Stimulated activated CD4-positive, alpha-beta T cell treated with anti-CD3 and anti-CD28 coated beads, Interleukin-15, amount 100 ng/mL, for 1 hour (primary cell): ENCODE measurements at places on chromosomes 5 and 9.

- no peak for DNase-seq
Measured at GRCh38 chr5:73454379-73455036, 5.9 kb upstream of the FOXD1 start.

- no peak for DNase-seq
Measured at GRCh38 chr9:121345070-121345469, 25.0 kb downstream of the STOM start.

DNA sequence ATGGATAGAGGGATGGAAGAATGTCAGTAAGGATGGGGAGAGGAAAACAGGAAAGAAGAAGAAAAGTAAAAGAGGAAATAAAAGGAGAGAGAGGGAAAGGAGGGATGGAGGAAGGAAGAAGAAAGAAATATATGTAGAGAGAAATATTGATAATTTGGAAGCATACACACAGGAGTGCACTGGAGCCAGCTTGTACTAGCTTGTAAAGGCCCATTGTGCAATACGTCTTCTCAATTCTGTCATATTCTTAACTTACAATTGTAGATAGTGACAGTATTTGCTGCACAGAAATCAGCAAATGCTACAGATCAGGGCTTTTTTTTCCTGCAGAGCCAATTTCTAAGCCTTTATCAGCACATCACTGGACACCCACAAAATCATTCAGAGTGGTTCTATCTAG lies 458.8 kb upstream of the WWC1 start:
- DNase-seq: no peak

- DNase-seq: no peak
Measured at GRCh38 chr9:137647096-137647714, 28.4 kb downstream of the EHMT1 start.

GRCh38 chr5:93250424-93250823 lies 330.6 kb downstream of the NR2F1-AS1 start:
- DNase-seq: no peak

- no peak for DNase-seq
Measured at GRCh38 chr9:132002643-132003318, 76.9 kb downstream of the MED27 start.

DNA sequence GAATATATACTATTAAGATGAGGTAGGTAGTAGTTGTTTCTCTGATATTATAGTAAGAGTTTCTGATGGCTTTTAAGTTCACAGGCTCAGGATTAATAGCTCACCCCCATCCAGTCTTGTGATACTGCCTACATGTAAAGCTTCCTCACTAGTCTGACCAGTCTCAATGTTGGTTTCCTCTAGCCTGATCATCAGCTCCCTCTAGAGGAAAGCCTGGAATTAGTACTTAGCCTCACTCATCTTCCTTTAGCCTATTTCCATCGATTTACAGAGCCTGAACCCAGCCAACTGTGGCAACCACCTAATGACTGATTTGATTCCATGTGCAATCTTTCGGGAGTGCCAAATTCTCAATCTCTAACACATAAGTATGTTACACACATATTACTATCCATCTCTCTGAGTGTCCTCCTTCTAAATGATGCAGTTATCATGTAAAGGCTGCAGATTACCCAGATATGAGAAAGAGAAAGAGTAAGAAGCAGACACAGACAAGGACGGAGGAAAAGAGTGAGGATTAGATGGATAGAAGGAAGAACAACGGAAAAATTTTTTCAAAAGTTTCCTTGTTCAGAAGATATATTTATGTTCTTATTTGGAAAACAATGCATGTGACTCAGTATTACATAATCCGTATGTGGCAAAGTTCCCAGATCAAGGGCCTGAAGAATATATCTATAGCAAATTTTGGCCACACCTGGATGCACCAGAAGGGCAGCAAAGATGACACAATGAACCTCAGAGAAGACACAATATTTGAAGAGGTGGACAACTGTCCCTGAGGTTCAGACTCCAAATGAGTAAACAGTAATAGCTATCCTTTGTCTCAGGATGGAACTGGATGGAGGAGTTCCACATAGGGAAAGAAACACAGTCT lies 333.7 kb downstream of the ELAVL2 start:
- no peak for DNase-seq

DNA sequence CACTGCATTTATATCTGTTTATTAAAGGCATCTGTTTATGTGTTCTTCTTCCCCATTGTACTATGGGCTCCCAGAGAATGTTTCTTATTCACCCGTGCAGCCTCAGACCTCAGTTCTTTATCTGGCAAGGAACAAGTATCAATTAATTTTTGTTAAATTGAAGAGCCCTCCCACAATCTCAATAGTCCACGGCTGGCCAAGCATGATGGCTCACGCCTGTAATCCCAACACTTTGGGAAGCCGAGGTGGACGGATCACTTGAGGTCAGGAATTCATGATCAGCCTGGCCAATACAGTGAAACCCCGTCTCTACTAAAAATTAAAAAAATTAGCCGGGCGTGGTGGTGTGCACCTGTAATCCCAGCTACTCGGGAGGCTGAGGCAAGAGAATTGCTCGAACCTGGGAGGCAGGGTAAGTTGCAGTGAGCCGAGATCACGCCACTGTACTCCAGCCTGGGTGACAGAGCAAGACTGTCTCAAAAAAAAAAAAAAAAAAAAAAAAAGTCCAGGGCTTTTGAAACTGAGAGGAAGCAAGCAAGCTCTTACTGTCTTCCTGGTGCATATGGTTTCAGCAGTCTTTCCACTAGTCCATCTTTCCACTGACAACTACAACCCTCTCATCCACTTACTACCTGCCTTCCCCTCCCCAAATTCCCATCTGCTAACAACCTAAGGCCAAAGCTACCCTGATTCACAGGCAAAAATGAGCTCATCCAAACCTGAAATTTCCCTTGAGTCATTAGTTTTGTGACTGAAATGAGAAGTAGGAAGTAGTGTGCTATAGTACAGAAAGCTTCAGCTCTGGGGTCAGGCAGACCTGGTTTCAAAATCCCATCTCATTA lies 2.3 kb upstream of the HK3 start:
- no peak for DNase-seq

- no peak for DNase-seq
Measured at GRCh38 chr5:109668668-109669422, 20.9 kb upstream of the MAN2A1 start.

DNA sequence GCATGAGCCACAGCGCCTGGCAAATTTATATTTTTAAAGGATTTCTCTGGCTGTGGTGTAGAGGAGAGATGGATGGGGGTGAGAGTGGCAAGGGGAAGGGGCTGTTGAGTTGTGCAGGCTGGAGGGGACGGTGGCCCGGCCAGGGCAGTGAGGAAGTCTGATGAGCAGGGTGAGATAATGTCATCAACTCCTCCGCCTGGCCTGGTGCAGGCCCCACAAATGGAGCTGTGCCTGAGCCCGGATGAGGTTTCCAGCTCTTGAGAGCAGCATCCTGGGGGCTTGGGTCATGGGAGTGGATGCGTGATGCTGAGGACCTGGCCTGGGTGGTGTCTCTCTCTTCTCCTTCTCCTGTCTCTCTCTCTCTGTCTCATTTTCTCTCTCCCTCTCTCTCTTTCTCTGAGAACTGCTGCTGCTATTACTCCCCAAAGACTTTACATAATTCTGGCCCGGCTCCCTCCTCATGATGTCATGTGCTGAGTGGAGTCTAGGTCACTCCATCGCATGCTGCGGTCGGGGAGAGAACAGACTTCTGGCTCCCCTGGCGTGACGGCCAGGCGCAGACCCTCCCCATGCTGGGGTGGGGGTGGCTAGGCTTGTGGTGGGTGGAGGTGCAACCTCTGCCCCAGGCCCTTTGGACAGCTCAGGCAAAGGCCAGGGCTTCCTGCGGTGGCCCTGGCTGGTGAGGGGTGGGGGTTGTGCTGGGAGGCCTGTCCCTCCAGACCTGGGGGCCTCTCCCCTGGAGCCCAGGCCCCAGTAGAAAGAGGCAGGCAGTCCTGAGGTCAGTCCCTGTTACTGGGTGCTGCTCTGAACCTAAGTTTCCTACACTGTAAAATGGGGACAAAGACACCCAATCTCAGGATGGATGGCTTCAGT lies 26.4 kb downstream of the FGF18 start:
- no peak for DNase-seq
